ENCODE measurements at places on chromosomes 2 and 18.

GRCh38 chr2:71078624-71079023 lies 10.2 kb downstream of the NAGK start:
- DNase-seq, result no peak

DNA sequence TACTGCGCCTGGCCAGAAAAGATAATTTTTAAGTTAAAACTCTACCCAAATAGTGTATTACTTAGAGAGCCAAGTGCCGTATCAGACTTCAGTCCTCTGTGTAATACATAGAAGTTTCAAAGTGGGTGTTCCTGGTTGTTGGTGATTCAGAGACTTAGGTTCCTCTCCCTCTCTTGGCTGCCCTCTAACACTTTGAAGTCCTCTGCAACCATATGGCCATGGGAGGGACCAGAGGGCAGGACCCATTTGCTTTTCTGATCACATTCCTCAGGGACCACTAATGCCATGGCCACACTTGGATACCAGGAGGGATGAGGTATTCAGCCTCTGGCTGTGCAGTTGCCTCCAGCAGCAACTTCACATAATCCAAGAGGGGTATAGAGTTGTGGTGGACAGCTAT lies 131.5 kb downstream of the CAPN13 start:
- DNase-seq, result no peak

DNA sequence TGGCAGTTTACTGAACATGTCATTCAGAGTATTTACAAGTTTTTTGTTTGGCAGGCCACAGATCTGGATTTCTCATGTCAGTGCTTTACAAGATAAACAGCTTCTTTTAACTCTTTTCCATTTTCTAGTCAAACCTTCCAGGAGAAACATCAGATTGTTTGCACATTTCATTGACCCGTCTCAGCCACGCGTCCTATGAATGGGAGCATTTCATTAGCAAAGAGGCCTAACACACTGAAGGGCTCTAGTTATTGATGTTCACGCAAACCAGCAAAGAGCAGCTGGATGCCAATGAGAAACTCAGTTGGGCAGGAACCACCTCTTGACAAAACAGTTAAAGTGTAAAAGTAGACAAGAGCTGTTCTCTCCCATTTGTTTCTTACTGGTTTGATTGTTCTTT lies 29.2 kb upstream of the MFF start:
- DNase-seq, result no peak

- DNase-seq, result no peak
These were observed 165.2 kb upstream of the DOCK10 start for GRCh38 chr2:225207471-225207870.

GRCh38 chr18:50158866-50159653 lies 35.9 kb downstream of the MYO5B start:
- no peak for DNase-seq

GRCh38 chr2:15799432-15799827 lies 140.9 kb upstream of the MYCN start:
- DNase-seq, result no peak

Measured in stimulated activated CD4-positive, alpha-beta T cell treated with anti-CD3 and anti-CD28 coated beads, Interleukin-1b, Interleukin-23, amount 100 ng/mL, for 1 hour (primary cell).